ENCODE measurements at places on chromosomes 1 and 21. TPM values are rescaled to one million over a fixed set of nuclear protein-coding genes. Genes with fewer than 3 reads are reported as not detected.

DNA sequence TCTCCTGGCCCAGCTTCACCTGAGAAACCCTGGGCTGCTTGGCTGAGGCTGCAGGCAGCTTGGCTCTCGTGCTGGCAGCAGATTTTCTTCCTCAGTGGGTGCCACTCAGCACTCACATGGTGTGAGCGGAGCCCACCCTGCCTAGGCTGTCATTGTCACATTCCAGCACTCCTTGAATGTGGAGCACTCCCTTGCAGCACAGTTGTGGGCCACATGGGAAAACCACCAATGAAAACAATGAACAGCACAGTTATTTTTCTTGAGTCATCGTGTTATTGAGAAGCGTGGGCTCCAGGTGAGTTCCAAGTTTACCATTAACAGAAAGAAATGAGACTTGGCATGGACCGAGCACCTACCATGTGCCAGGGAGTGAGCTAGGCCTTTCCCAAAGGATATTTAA lies 27.2 kb upstream of the TRIM67 start:
- H3K27me3 ChIP-seq: no peaks in the 10 kb centered on the region
- peaks cover 4% of the 10 kb centered on the region for H3K4me1 ChIP-seq
- no peak overlapping the region for H3K27ac ChIP-seq
- DNase-seq: no peak
- H3K4me3 ChIP-seq: no peak overlapping the region
- no peaks in the 10 kb centered on the region for H3K36me3 ChIP-seq

The PLA2G2F gene
- 18.6 TPM for total RNA-seq

GRCh38 chr1:51708911-51709760 lies 92.2 kb downstream of the OSBPL9 start:
- H3K27me3 ChIP-seq: no peaks in the 10 kb centered on the region
- DNase-seq: no peak
- H3K4me1 ChIP-seq: no peaks in the 10 kb centered on the region
- H3K27ac ChIP-seq: no peak overlapping the region
- no peaks in the 10 kb centered on the region for H3K36me3 ChIP-seq

DNA sequence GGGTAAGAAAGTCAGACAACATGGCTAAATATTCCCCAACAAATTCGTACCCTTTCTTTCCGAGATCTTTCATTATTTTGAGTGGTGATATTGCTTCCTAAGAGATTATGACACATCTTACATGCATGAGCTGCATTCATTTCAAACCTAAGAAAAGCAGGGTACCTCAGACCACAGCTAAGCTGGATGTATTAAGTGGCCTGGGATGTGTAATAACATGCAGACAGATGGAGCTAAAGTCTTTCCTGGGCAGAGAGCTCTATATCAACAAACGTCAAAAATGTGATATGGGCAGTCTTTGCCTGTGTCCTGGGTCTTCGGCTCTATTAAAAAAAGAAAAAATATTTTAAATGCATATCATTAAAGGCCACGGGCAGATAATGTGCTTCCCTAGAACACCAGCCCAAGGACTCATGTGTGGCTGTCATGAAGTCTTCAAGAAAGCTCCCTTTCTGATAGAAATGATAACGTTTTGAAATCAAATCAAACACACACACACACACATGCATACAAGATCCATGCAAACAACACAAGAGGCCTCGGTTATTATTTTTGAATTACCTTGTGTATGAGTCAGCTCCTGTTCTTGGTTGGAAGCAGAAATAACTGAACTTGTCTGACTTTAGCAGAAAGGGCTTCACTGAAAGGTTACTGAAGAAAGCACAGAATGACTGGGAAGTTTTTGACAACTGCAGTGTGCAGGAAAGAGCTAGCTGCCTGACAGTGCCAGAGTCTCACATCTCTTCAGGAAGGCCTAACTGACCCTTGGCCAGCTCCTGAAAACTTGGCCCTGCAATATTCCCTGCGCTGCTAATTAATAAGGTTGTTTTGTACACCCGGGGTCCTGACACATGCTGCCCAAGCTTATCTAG lies 231.2 kb downstream of the DSCAM start:
- DNase-seq: no peak
- H3K27ac ChIP-seq: no peak overlapping the region
- no peaks in the 10 kb centered on the region for H3K27me3 ChIP-seq
- no peaks in the 10 kb centered on the region for H3K36me3 ChIP-seq
- H3K4me3 ChIP-seq: no peak overlapping the region

DNA sequence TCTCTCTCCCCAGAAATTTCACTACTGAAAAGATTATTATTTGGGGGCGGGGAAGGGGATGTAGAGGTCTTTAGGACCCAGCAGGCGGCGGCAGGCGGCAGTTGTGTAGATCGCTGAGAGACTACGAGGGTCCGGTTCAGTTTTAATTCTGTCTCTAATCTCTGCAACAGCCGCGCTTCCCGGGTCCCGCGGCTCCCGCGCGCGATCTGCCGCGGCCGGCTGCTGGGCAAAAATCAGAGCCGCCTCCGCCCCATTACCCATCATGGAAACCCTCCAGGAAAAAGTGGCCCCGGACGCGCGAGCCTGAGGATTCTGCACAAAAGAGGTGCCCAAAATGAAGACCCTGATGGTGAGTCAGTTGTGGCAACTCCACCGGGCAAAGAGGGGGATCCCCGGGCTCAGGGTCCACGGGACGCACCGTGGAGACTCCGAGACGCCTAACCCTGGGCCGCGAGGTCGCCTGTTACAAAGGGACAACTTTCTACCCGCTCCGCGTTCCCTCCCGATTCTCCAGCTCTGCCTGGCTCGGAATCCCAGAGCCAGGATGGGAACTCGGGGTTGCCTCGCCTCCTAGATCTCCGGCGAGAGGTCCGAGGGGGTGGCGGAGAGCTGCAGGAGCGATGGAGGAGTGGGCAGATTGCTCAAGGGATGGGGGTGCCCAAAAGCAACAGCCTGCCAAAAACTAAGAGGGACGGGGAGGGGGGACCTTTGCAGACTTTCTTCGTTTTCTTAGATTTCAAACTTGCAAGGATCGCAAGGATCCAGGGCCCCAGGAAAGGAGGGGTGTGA lies at the start of gene ST6GALNAC5:
TSS of gene ST6GALNAC5 (plus strand) at position 139 of the 789 bp plus-strand sequence.
- peaks cover 21% of the 10 kb centered on the region for H3K4me1 ChIP-seq
- no peaks in the 10 kb centered on the region for H3K36me3 ChIP-seq
- H3K27me3 ChIP-seq: peaks cover 52% of the 10 kb centered on the region

DNA sequence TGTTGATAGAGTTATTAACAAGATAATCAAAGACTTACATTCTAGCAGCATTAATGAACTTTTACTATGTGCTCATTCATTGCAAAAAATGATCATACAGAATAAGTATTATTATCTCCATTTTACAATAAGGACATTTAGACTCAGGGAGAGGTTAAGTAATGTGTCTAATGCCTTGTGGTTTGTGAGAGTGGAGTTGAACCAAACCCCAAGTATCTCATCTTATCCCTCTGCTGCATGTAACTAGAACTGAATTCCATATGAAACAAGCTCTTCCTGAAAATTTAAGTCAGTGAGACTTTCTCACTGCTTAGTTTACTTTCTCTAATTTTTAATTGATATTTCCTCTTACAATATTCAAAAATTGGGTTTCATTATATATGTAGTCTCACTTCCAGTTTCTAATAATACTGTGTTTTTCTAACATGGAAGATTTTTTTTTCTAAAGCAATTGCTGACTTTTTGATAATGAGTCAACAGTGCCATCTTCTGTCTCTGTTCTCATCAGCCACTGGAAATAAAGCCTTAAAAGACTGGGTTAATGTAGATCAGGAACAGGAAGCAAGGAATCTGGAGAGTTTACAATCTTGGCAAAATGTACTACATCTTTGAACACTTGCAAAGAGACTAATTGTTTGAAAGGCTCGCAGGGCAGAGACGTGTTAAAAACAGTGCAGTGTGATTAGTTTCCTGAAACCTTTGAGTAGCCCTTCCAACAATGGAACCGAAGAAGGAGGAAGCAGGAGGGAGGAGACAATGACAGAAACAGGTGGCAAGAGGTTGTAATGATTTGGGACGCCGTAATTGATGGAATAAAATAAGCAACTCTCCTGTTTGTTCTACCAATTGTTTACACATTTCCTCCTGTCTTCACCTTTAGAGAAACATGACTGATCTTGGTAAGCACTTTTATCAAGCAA lies 567.6 kb downstream of the MRPL39 start:
- no peak for DNase-seq
- H3K36me3 ChIP-seq: no peaks in the 10 kb centered on the region
- no peak overlapping the region for H3K4me3 ChIP-seq
- peaks cover 3% of the 10 kb centered on the region for H3K4me1 ChIP-seq

DNA sequence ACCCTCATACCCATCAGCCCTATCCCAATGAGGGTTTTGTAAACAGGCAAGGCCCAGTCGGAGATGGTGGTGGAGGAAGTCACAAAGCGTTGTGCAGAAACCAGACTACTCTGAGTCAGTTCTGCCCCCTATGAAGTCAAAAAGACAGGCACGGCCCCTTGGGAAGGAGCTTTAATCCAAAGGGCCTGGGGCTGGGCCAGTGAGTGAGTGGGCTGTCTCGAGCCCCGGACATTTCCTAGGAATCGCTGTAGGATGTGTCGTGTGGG lies 442 bp upstream of the AHCYL1 start:
- H3K27me3 ChIP-seq: no peaks in the 10 kb centered on the region
- no peaks in the 10 kb centered on the region for H3K36me3 ChIP-seq
- peak overlapping the region; percentile 91 for H3K4me3 ChIP-seq
- H3K27ac ChIP-seq: peak overlapping the region; percentile 94
- H3K4me1 ChIP-seq: peaks cover 79% of the 10 kb centered on the region

- H3K4me1 ChIP-seq: peaks cover 23% of the 10 kb centered on the region
- H3K4me3 ChIP-seq: no peak within 1 kb of the TSS
- H3K36me3 ChIP-seq: no peaks in the 10 kb centered on the region
- DNase-seq: no peak
These were observed at the start of gene SLAMF8 for GRCh38 chr1:159826441-159827101. TSS of gene SLAMF8 (plus strand) at chr1:159826873. CDS start at chr1:159826899, 26 bp downstream.

GRCh38 chr21:46500224-46500861 lies 41.7 kb downstream of the DIP2A start:
- no peaks in the 10 kb centered on the region for H3K27me3 ChIP-seq
- no peak for DNase-seq
- H3K27ac ChIP-seq: no peak overlapping the region
- H3K4me3 ChIP-seq: no peak overlapping the region

DNA sequence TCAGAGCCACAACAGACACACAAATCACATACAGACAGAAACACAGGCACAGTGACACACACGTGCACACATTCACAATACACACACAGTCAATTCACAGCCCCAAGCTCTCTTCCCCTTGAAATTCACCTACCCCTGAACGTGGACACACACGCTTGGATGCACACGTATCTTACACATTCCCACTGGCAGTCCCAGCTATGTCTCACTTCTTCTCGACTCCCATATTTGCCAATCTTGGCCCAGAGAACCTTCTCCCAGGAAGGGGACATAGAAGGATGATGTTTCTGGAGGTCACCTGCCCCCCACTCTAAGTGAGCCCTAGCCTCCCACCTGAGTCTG lies 1.6 kb downstream of the CRYBG2 start:
- H3K27me3 ChIP-seq: peaks cover 9% of the 10 kb centered on the region
- H3K27ac ChIP-seq: peak overlapping the region; percentile 67

DNA sequence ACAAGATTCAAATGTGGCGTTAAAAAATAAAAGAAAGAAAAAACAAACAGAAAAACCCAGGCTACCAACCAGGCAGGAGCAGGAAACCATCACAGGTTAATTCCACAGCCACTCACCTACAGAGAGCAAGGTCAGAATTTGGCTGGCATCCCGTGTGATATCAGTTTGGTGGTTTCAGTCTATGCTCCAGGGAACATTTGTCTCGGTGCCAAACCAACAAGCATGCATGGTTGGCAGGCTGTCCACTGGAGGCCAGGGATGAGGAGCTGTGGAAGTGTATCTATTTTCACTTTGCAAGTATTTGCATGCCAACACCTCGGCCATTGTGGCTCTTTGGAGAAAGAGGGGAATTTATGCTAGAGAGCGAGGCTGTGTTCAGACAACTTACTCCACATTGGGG lies 53.1 kb upstream of the PROX1 start:
- peaks cover 6% of the 10 kb centered on the region for H3K27me3 ChIP-seq
- H3K27ac ChIP-seq: no peak overlapping the region
- no peaks in the 10 kb centered on the region for H3K4me1 ChIP-seq
- H3K4me3 ChIP-seq: no peak overlapping the region

The HTR6 gene
- total RNA-seq: 0.23 TPM

DNA sequence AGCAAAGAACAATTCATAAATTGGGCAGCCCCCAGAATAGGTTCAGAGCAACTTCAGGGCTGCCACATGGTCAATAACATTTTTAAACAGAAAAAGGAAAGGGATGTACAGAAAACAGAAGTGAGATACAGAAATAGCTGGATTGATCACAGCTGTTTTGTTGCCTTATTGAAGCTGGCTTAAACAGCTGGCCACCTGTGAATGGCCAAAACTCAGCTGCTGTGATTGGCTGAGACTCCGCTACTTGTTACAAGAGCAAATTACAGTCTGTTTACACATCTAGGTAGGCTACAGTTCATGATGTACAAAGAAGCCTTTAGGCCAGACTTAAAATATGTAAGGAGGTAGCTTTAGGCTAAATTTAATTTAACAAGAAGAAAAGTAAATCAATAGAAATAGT lies 11.6 kb upstream of the IFNAR1 start:
- no peaks in the 10 kb centered on the region for H3K27me3 ChIP-seq
- H3K36me3 ChIP-seq: no peaks in the 10 kb centered on the region
- DNase-seq: no peak

GRCh38 chr1:37732111-37732780 lies 32.7 kb downstream of the EPHA10 start:
- no peaks in the 10 kb centered on the region for H3K36me3 ChIP-seq
- H3K4me3 ChIP-seq: no peak overlapping the region
- H3K4me1 ChIP-seq: no peaks in the 10 kb centered on the region
- H3K27ac ChIP-seq: no peak overlapping the region

- DNase-seq: no peak
- no peaks in the 10 kb centered on the region for H3K4me1 ChIP-seq
- H3K27me3 ChIP-seq: no peaks in the 10 kb centered on the region
- H3K4me3 ChIP-seq: no peak overlapping the region
- no peaks in the 10 kb centered on the region for H3K36me3 ChIP-seq
These were observed 182.8 kb downstream of the PLPP3 start for GRCh38 chr1:56396581-56396980.

The FAM78B gene
- total RNA-seq: 1.4 TPM

DNA sequence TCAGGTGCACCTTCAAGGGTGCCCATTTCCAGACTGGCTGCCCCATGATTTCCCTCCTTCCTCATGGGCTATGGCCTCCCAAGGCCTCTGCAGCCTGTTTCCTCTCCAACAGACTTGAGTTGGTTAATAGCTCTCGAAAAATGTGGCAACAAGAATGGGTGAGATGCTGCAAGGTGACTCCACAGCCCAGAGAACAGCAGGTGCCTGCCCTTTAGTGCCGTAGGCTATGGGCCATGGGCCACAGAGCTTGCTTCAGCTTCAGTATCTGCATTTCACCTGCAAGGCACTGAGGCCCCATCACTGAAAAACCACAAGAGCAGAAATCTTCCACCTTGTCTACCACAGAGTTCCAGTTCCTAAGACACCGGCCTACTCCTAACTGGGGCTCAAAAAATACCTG lies 122.0 kb downstream of the ETS2 start:
- no peak overlapping the region for H3K27ac ChIP-seq
- DNase-seq: no peak
- no peak overlapping the region for H3K4me3 ChIP-seq
- peaks cover 21% of the 10 kb centered on the region for H3K4me1 ChIP-seq
- no peaks in the 10 kb centered on the region for H3K36me3 ChIP-seq
